NCI-H524 (cell line): ENCODE measurements at places on chromosomes 3 and 15.

- no peak for DNase-seq
Measured at GRCh38 chr3:143608966-143609365, 239.3 kb downstream of the SLC9A9 start.

DNA sequence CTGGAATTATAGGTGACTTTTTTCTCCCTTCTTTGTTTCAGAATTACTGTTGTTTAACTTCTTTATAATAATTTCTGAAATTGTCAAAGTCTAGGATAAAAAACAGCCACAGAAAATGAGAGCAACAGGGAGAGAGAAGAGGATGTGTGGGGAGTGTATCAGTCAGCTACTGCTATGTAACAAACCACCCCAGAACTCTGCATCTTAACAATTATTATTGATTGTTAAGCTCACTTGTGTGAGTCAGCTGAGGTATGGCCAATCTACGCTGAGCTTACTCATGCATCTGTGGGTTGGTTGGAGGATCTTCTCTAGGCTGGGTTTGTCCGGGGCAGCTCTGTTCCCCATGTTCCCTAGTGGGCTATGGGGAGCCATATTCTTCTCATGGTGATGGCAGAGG lies 43.7 kb upstream of the CDV3 start:
- DNase-seq = no peak

DNA sequence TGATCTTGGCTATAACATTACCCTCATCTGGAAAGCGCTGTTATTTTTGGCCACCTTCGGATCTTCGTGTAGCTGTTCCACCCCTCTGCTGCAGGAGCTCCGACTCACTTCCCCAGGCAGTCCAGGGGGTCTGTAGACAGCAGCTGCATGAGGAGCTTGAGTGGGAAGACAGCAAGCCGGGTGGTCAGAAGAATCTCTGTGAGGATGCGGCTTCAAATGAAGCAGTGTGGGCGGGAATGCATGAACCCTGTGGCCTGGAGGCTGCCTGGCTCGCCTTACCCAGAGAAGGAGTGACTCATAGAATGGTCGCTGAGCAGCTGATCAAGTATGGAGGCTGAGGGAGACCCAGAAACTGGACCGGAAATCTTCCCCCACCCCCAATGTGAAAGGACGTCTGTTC lies 45.2 kb upstream of the NR2F2 start:
- no peak for DNase-seq

DNA sequence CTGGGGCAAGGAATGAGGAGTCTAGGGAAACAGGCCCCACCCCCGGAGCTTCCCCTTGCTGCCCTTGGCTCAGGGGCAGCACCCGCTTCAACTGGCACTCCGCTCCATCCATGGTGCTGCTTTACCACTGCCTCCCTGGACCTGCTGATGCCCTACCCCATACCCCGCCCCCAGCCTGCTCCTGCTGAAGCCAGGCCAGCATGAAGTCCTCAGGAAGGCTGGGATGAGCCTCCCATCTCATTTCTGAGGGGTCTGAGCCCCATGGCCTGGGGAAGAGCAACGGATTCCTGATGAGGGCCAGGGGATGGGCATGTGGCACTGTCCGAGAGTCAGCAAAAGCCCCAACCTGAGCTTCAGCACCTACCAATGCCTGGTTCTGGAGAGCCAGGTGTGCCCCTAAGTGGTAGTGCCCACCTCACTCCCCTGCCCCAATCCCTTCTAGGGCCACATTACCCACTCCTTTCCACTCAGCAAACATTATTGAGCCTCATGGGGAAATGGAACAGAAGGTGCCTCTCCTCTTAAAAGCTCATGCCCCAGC lies 21.0 kb downstream of the SEC61A1 start:
- DNase-seq = no peak

- no peak for DNase-seq
Measured at GRCh38 chr15:96264801-96265515, 65.5 kb upstream of the NR2F2 start.

- DNase-seq = no peak
Measured at GRCh38 chr15:75738014-75738646, 25.5 kb upstream of the CSPG4 start.
